ENCODE measurements at places on chromosomes 5 and 9. TPM values are rescaled to one million over a fixed set of nuclear protein-coding genes. Genes with fewer than 3 reads are reported as not detected.

DNA sequence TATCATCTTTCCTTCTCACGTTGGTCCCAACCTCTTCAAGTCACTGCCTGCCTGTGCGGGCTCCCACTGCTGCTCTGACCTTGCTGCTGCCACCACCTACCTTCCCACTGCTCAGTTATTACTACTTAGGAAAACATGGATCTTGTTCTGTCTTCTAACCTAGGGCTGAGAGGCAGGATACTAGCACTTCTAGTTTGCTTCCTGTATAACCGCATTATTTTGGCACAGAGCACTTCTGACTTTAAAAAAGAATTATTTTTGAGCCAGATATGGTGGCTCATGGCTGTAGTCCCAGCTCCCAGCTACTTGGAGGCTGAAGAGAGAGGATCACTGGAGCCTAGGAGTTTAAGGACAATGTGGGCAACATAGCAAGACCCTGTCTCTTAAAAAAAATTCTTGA, 135.4 kb upstream of the GNA14 start:
- DNase-seq: no peak

DNA sequence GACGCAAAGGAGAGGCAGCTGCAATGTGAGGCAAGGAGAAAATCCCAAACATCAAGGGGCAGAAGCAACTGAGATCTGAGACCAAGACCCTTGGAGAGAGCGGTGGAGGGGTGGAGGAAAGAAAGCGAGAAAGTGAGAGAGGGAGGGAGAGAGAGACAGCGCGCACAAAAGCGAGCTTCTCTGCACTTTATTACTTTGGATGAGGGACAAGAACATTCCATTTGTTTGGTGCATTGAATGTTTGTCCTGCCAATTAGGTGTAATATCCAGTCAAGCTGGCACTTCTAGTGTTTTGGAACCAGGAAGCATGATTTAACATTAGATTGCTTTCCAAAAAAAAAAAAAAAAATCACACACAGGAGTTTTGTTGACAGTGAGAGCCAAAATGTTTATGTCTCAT, 1.4 kb downstream of the CAST start:
- DNase-seq: no peak

DNA sequence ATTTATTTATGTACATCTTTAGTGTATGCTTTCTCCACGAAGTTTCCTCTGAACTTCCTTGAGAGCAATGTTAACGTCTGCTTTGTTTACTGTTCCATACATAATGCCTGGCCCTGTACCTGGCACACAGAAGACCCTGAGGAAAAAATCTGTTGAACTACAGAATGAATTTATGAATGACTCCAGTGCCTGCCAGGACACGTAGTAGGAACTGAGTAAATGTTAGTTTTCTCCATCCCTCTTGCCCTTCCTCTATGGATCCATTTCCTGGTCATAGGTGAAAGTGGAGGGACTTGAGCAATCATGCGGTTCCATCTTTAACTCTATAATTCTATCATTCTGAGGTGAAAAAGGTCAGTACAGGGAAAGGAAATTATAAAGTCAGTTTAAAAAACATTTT, 117.7 kb downstream of the MAPKAP1 start:
- DNase-seq: no peak

The CMYA5 gene
- 0.52 TPM for total RNA-seq

- no peak for DNase-seq
Measured at GRCh38 chr5:172692451-172692850, 51.4 kb downstream of the NEURL1B start.

GRCh38 chr9:110027671-110028081, 180.3 kb downstream of the C9orf152 start:
- DNase-seq: no peak

The SLIT3 gene
- total RNA-seq: not detected

DNA sequence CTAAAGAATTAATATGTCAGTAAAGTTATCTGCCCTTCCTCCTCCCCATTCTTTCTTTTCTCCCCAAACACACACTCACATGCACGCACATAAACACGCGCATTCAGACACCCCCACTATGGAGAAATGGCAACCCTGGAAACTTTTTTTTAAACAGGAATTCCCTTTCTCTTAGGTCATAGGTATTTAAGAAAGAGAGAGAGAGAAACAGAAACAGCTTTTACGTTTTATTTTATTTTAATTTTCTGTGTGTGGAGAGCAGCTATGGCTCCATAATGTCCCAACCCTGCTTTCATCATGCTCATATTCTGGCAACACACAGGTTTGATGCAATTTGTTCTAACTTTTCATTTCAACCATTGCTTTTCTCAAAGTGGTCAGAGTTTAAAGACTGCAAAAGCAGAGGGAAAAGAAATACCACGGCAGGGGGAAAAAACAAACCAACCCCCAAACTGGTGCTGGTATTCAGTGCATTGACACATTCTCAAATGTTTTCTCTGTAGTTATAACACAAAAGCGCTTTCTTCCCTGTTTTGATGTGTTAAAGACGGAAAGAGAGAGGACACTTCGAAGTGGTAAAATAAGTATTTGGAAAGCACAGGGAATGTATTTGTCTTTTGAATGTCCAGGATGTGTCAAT, 126.0 kb upstream of the TMEM161B start:
- no peak for DNase-seq

The PCDHA12 gene
- 10.7 TPM for total RNA-seq

GRCh38 chr5:72224946-72225463, 95.0 kb downstream of the MRPS27 start:
- DNase-seq: no peak

The C5orf52 gene
- total RNA-seq: not detected

DNA sequence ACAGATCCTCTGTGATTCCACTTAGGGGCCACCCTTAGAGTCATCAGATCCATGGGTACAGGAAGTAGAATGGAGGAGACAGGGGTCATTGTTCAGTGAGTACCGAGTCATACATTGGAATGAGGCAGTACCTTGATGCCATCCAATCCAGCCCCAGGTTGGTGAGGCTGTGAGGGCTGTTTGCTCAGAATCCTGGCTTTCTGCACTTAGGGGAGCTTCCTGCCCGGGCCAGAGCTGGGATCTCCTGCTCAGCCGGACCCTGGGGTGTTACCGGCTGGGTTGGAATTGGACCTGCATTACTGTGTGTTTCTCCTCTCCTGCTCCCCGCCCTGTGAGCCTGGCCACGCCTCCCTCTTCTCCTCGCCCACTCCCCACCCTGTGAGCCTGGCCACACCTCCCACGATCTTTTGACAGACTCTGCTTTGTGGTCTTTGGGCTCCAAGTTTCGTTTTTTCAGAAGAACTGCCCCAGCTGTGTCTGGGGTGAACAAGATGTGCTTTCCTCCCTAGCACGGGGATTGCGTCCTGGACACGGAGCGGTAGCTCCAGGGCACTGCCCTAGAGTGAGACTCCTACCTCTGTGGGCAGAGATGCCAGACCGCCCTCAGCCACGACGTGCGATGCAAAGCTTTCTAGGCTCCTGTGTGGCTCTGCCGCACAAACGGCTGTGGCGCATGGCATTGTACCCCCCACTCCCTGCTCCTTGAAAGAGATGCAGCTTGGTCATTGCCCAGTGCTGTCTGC, 15.4 kb downstream of the TRAF2 start:
- DNase-seq: no peak

The STKLD1 gene
- total RNA-seq: 0.52 TPM

DNA sequence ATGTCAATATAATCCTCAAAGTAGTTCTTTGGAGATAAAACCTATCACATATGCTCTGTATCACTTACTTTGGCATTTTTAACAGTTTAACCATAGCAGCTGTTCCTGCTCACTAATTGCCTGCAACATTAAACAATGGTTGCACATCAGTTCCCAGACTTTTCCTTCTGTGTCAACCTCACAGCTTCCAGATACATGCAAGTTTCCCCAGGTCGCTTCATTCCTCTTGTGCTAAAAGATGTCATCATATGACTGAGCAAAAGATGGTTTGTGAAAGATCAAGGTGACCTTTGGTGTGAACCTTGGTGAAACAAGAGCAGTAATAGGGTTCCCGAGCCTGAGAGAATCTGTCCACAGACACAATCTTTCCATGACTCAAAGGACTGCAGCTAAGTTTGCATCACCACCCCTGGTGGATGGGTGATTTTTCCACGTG, 500.4 kb upstream of the PAPPA start:
- no peak for DNase-seq

GRCh38 chr5:172043865-172044264, 37.4 kb upstream of the FBXW11 start:
- DNase-seq: no peak

The CD14 gene
- 0.48 TPM for total RNA-seq

The SUSD3 gene
- total RNA-seq: not detected

DNA sequence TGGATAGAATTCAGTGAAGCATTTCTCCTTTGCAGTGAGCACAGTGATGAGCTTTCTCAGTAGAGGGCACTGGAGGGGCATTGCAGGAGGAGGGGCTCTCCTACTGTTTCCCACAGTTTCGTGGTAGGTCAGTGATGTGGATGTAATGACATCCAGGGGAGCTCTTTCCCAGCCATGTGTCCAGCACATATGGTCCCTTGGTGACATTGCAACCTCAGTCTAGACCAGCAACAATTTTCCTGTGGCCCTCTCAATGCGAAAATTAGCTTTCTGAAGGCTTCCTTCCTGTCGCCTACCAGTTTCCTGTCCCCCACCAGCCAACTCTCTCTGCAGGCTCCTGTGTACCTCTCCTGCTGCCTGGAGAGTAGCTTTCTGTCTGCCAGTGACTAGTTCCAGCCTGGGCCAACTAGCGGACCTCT, 6.9 kb upstream of the PDCL start:
- peak; percentile 60 for DNase-seq

The INVS gene
- 21.8 TPM for total RNA-seq

Measured in A673 (cell line).